AG04450 (cell line): ENCODE measurements at places on chromosomes 1 and 21. TPM values are rescaled to one million over a fixed set of nuclear protein-coding genes. Genes with fewer than 3 reads are reported as not detected.
A peak's percentile ranks its signal among the peaks of the same experiment; 100 is the strongest.

Gene ZNF593OS
- not detected in 2 replicates for polyA plus RNA-seq

Gene DDAH1
- polyA plus RNA-seq: 83.7 and 102 TPM in 2 replicates

DNA sequence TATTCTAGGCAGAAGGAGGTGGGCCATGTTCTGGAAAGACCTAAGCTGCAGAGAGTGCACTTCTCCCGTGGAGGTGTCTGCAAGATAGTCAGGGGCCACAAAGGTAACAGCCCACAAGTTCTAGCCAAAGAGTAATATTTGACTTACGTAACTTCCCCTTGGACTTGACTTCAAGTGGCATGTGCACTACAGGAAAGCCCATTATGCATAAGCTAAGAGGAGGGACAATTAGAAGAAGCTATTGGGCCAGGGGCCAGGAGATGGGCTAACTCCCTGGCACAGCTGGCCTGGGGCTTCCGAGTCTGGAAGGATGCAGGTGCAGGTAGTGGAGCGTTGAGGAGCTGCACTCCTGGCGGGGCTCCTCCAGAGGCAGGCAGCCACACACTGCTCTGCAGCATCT, 58.3 kb downstream of the ERG start:
- DNase-seq: no peak

Gene NUDT4B
- polyA plus RNA-seq: 14.5 and 18.7 TPM in 2 replicates

Gene SZRD1
- polyA plus RNA-seq: 92.0 and 119 TPM in 2 replicates

- DNase-seq: no peak
Measured at GRCh38 chr1:7940745-7941436, at the start of gene TNFRSF9. TSS of gene TNFRSF9 (minus strand) at chr1:7940839. CDS start at chr1:7939994, 845 bp downstream.

- DNase-seq: no peak
Measured at GRCh38 chr21:43021191-43021590, 46.8 kb downstream of the PKNOX1 start.

DNA sequence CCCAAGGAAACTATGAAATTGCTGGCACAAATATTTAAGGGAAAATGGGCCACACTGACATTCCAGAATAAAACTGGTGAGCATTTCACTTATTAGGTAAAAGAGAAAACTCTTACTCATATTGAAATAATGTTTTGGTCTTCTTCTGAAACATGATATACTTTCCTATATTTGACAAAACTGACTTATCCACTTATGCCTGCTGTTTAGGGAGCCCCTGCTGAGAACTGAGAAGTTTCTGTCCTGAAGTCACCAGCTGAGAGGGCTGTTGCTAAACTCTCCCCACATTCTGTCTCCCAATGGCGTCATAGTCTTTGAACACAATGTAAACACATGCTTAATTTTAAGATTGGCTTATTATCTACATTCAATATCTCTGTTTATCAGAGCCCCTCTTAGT, 46.8 kb upstream of the ZC3H11B start:
- peak; percentile 23 for DNase-seq

GRCh38 chr1:151309811-151310323, 17.3 kb downstream of the PI4KB start:
- DNase-seq: peak; percentile 76

Gene LCE2A
- not detected in 2 replicates for polyA plus RNA-seq
